Activated CD4-positive, CD25-positive, alpha-beta regulatory T cell treated with anti-CD3 and anti-CD28 coated beads, Interleukin-2, amount 50 U/mL, for 72 hours (primary cell): ENCODE measurements at places on chromosomes 7 and 10.

DNA sequence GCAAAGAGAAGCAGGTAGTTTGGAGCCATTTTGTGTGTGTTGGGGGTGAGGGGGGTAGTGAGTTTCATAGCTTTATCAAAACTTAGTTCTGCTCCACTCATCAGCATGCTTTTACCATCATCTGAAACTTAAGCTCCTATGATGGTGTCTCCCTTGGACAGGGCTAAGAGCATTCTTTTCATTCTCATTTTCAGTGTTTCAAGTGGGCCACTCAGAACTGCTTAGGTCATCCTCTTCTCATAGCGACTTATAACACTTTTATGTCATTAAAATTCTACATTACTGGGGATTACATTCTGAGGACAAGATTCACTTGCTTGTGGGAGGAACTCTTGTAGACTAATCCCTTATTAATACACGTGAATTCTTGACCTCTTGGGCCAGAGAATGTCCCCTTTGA, 649.4 kb downstream of the SUGCT start:
- DNase-seq: no peak

DNA sequence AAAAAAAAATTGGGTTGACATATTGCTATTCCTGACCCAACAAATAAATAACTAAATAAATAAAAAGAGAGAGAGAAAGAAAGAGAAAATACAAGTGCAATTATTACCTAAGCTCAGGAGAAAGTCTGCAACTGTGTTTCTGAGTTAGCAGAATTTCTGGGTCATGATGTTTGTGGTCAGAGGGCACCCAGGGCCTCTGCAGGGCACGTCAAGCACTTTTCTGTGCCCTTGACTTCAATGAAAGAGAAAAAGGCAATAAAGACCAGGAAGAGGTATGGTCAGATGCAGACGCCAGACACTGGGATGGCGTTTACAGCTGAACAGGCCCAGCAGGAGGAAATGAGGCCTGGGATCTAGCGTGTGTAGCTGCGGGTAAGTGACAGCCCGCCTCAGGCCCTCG, 160.9 kb upstream of the GDF10 start:
- no peak for DNase-seq

- no peak for DNase-seq
Observed at GRCh38 chr7:46463170-46463569, 542.1 kb upstream of the IGFBP3 start.

GRCh38 chr10:44627591-44628354, 242.9 kb upstream of the CXCL12 start:
- no peak for DNase-seq

GRCh38 chr10:124083740-124084397, 9.5 kb downstream of the CHST15 start:
- DNase-seq: no peak

GRCh38 chr10:28810057-28810870, 132.9 kb downstream of the BAMBI start:
- DNase-seq: no peak

DNA sequence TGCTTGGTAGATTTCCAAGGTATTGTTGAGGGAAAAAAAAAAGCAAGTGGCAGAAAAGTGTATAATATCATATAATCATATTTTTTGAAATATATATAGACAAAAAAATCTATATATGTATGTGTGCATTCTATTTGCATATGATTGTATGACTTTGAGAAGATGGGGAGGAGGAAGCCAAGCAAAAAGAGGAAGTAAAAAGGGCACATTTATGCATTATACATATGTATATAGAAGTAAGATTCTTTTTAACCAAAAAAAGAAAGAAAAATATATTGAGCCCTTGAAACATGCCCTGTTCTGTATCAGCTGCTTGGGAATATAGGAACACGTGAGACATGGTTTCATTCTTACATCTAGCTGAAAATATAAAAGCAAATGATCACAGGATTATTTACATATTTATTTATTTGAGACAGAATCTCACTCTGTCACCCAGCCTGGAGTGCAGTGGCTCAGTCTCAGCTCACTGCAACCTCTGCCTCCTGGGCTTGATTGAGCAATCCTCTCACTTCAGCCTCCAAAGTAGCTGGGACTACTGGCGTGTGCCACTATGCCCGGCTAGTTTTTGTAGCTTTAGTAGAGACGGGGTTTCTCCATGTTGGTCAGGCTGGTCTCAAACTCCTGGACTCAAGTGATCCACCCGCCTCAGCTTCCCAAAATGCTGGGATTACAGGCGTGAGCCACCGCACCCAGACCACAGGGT, 18.0 kb upstream of the SLF2 start:
- no peak for DNase-seq

DNA sequence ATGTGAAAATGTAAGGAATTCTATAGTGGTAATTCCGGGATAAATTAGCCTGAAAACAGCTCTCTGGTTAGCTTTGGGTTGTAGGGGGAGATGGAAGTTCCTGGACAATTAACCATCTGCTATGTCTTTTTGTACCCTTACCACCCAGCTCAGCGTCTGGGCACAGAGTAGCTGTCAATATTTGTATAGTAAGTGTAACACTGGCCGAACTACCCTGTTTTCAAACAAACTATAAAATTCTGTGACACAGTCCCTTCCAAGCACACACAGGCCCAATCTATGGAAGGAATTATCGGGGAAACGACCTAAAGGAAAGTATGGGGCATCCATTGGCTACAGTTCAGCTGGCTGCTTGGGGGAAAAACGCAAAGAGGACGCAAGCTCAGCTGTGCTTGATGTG, 869 bp upstream of the LHFPL3 start:
- no peak for DNase-seq
